ENCODE measurements at places on chromosomes 5 and 9.

DNA sequence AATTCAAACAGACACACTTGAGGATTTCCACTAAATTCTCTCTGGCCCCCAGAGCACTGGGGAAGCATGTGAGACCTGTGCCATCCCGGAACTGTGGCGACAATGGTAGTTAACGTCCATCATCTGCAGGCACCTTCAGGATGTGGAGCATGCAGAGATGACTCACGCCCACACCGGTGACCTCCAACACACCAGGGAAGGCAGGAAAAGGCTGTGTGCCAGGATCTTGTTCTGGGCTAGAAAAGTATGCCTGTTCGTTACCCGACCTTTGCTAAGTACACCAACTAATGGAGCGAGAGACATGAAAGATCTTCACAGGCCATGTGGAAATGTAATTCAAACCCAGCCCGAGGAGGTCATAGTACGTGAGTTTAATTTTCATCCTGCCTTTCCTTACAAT lies 208.8 kb downstream of the MELK start:
- DNase-seq: no peak

GRCh38 chr5:164637931-164638521 lies 1132.6 kb downstream of the MAT2B start:
- DNase-seq: no peak

GRCh38 chr9:95507464-95508241 lies 9.1 kb downstream of the PTCH1 start:
- DNase-seq: peak; percentile 83

GRCh38 chr9:88193766-88194165 lies 55.5 kb upstream of the SPATA31C2 start:
- DNase-seq: no peak

GRCh38 chr9:76218886-76219445 lies 175.3 kb downstream of the RFK start:
- DNase-seq: peak; percentile 71
